Choroid plexus epithelial cell (primary cell): ENCODE measurements at places on chromosomes 5 and 9.
A peak's percentile ranks its signal among the peaks of the same experiment; 100 is the strongest.

DNA sequence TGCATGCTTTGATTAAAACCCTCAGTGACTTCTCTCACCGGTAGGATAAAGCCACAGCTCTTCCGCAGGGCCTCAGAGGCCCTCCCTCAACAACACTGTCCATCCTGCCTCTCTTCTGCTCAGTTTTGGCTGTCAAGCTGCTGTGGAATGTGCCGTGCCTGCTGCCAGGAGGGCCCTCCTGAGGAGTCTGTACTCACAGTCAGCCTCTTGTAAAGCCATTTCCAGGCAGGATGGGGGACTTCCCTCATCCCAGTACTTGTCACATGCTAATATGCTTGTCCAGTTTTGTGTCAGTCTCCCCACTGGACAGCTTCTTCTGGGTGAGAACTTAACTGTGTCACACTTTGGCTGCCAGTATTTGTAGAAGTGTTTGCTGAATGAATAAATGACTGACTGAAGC is 13.9 kb upstream of the DDX41 start:
- peak; percentile 46 for DNase-seq

GRCh38 chr9:101162231-101162630 is 133.7 kb downstream of the PLPPR1 start:
- no peak for DNase-seq

- DNase-seq: no peak
These were observed 8.4 kb downstream of the PCYOX1L start for GRCh38 chr5:149366169-149366729.

DNA sequence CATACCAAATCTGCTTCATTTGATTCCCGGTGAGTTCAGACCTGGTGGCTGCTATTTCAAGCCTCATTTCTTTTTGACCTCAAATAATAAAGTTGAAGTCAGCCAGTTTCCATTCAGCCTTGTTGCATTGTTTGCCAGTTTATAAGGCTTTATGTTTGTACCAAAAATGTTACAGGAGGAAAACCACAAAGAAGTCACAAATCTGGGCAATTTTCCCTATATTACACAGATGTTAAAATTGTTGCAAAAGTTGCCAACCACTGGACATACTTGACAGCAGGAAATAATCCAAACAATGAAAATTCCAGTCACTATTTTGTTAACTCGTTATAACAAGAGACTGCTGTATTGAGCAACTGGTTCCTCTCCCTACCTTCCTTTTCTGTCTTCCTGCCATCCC is 1325.0 kb upstream of the DMAC1 start:
- no peak for DNase-seq

- no peak for DNase-seq
These were observed 19.0 kb upstream of the FER start for GRCh38 chr5:108728566-108729241.

DNA sequence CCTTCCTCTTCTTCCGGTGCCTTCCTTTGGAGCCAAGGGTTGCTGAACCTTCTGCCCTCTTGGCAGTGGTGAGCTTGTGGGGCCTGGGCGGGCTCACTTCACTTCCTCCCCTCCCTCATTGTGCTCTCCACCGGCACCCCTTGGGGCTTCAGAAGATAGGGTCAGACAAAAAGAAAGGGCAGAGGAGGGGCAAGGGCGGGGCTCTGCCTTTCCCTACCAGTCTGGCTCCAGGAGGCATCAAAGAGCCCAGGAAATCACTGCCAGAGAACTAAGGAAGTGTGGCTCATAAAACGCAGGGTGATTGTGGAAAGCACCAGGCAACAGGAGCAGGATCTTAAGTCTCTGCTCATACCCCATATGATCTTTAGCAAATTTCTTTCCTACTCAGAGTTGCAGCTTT is 34.8 kb downstream of the ACOT12 start:
- no peak for DNase-seq

- DNase-seq: peak; percentile 4
These were observed 5.3 kb downstream of the IL9 start for GRCh38 chr5:135890296-135890695.

- peak; percentile 53 for DNase-seq
These were observed 124.4 kb downstream of the WDR41 start for GRCh38 chr5:77367741-77368140.

DNA sequence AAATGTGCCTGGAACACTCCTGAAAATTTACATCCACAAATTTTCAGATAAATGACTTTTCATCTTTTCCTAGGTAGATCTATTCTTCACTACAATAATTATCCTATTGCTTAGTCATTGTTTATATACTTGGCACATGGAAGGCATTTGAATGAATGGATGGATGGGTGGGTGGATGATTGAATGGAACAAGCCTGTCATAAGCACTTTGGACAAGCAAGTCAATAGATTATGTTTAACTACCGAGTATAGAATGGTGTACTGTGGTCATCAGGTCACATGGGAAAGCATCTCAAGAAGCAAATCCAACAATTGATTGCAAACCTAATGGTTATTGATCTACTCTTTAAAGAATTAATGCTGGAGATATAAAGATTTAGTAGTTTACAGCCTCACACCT is 114.4 kb upstream of the DMRTA1 start:
- DNase-seq: no peak

DNA sequence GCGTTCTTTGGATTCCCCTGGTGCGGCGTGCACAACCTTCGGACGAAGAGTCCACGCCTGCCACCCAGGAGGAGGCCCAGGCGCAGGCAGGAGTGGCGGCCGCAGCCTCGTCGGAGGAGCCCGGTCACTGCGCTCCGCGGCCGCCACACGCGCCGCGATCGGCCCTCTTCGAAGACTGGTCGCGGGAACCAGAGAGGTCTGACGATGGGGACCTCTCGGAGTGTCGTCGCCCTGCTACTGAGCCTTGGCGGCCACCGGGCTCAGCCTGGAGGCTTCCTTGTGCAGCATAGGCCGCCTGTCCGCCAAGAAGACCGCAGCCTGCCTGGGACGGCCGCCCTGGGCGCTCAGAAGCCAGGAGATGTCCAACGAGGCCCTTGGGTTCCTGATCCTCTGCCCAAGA is 112.5 kb upstream of the SELENOP start:
- no peak for DNase-seq

DNA sequence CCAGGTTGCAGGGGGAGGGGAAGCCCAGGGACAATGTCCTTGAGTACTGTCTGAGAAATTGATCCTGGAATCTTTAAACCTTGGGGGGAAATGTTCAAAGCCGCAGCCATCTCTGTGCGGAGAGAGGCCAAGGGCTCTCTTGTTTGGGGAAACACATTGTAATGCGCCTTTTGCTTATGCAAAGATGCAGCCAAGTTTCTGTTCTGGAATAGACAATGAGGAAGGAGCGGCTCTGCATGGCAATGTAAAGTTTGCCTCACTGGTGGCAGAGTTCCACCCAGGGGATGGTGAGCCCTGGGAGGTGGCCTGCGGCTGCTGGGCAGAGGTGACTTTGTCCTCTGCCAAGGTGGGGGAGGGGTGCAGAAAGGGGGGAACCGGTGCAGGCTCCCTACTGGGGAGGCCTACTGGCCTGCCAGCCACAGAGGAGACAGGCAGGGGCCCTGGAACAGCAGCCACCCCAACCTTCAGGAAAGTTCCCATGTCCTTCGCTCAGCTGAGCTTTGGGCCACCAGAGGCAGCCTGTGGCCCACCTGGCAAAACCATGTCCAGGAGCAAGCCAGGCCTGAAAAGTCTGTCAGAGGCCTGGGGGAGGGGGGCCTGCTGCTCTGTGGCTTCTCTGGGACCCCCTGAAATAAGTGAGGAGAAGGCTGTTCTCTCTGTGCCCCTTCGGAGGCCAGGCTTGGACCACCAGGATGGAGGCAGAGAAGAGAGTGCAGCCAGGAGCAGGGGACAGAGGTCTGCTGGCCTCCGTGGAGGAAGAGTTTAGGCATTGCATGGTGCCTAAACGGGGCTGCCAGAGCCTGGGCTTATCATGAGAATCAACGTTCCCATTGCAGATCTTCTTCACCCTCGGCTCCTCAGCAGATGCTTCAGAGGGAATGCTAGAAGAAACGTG is 127.8 kb downstream of the ZNF354C start:
- DNase-seq: no peak

- DNase-seq: no peak
These were observed 407.0 kb upstream of the GRAMD2B start for GRCh38 chr5:126016256-126016655.

GRCh38 chr9:117093891-117094844 is 320.7 kb downstream of the ASTN2 start:
- peak; percentile 16 for DNase-seq

DNA sequence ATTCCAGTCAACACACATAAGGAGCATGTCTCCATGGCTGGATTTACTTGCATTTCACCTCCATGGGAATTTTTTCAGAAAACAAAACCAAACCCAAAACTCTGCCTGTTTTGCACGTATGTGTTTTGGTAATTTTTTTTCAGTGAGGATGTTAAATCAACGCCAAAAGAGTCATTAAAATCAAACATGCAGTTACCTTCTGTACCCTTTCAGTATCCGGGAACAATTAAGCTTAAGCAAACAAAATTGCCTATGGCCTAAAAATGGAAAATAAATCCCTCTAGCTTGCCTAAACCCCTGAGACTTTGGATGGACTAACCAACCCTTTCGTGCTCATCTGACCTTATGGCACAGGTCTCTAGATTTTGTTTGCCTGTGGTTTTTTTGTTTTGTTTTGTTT is 209.2 kb upstream of the KLF4 start:
- DNase-seq: no peak

DNA sequence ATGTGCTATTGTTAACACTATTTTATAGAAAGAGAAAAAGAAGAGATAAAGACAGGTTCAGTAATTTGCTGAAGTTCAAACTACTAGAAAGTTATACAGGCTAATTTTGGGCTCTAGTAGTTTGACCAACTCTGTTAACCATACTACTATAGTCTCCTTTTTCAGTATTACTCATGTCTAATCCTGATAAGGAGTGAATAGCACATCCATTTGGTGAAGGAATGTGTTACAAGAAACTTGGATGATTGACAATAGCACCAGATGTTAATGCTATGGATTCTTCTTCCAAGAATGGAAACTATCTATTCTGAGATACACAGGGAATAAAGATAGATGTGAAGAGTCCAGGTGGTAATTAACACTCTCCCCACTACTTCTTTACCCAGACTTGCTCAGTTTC is 677.3 kb downstream of the PRELID2 start:
- peak; percentile 52 for DNase-seq

- DNase-seq: no peak
These were observed 14.0 kb upstream of the PHYHD1 start for GRCh38 chr9:128906741-128907140.

GRCh38 chr9:131848570-131849160 is 108.8 kb upstream of the RAPGEF1 start:
- DNase-seq: no peak

- no peak for DNase-seq
These were observed 70.4 kb downstream of the RAPGEF1 start for GRCh38 chr9:131669269-131670157.

DNA sequence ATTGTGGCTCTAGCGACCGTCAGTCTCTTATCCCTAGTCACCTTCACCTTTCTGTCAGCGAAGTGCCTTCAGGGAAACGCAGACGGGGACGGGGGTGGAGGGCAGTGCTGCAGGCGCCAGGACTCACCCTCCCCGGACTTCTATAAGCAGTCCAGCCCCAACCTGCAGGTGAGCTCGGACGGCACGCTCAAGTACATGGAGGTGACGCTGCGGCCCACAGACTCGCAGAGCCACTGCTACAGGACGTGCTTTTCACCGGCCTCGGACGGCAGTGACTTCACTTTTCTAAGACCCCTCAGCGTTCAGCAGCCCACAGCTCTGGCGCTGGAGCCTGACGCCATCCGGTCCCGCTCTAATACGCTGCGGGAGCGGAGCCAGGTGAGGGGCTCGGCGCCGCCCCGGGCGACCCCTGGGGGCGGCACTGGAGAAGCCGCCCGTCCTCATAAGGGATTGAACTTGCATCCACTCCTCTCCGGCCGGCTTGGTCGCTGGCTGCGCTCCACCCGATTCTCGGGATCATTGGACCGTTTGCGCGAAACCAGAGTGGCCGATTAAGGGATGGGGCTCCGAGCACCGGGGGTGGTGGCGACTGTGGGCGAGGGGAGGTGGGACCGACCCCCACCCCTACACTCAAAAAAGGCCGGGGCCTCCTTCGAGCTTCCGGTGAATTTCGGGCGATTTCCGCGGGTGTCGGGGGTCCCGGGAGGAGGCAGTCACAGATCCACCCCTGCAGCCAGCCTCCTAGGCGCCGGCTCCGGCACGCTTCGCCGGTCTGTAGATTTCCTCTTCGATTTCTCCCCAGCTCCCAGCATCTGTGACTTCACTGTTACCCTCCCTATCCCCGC is 2.7 kb downstream of the PCDHGC5 start:
- no peak for DNase-seq

DNA sequence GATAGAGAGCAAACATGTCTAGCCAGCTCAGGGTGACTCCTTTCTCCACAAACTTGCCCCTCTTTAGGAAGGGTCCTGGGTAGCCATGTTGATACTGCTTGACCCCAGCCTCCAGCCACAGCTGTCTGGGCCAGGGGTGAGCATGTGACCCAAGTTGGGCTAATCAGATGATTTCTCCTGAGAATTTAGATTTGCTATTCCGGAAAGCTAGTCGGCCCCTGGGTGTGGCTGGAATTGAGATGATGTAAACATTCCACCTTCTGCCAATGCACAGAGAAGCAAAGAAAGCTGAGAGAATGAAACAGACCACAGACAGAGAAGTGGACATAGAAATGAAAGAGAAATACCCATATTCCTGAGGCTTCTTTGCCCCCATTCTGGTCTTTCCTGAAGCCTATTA is 17.8 kb upstream of the B4GALT1 start:
- DNase-seq: peak; percentile 45

DNA sequence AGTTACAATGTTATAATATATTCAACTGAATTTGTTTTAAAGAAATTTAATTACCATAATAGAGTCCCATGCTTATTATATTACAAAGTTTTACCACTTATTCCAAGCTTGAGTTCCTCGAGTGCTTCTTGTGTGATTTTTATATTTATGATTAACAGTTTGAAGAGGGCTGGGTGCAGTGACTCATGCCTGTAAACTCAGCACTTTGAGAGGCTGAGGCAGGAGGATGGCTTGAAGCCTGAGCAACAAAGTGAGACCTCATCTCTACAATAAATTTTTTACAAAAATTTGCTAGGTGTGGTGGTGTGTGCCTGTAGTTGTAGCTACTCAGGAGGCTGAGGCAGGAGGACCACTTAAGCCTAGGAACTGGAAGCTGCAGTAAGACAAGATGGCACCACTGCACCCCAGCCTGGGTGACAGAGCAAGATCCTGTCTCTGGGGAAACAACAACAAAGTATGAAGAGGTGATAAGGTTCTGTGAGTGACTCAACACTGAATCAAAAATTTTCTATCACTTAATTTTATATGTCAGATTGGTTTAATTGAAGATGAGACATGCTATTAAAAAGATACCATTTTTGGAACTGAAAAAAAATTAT is 9.2 kb downstream of the POC5 start:
- no peak for DNase-seq

GRCh38 chr9:37554318-37554717 is 21.9 kb downstream of the FBXO10 start:
- no peak for DNase-seq

GRCh38 chr5:113213551-113214425 is 221.0 kb downstream of the TSSK1B start:
- DNase-seq: no peak

GRCh38 chr5:127316011-127316410 is 25.4 kb downstream of the MEGF10 start:
- no peak for DNase-seq
